ENCODE measurements at places on chromosomes 12 and 14.

DNA sequence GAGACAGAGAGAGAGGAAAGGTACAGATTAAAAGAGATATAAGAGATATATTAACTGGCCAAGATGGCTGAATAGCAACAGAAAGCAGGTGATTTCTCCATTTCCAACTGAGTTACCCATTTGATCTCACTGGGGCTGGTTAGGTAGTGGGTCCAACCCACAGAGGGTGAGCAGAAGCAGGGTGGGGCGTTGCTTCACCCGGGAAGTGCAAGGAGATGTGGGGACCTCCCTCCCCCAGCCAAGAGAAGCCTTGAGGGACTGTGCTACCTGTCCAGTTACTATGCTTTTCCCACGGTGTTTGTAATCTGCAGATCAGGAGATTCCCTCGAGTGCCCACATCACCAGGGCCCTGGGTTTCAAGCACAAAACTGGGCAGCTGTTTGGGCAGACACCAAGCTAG, 131.2 kb downstream of the AKAP6 start:
- DNase-seq, result no peak
- no peaks in the 10 kb centered on the region for H3K27me3 ChIP-seq
- H3K4me3 ChIP-seq, result no peak overlapping the region
- no peaks in the 10 kb centered on the region for H3K4me1 ChIP-seq
- no peak overlapping the region for H3K27ac ChIP-seq
- H3K36me3 ChIP-seq, result no peaks in the 10 kb centered on the region

GRCh38 chr14:86938320-86938719, 1054.7 kb downstream of the GALC start:
- no peak for DNase-seq
- no peak overlapping the region for H3K27ac ChIP-seq
- no peak overlapping the region for H3K4me3 ChIP-seq
- peaks cover 3% of the 10 kb centered on the region for H3K4me1 ChIP-seq
- H3K27me3 ChIP-seq, result no peaks in the 10 kb centered on the region

GRCh38 chr12:51395283-51396230, 4.4 kb upstream of the GALNT6 start:
- peaks cover 15% of the 10 kb centered on the region for H3K27me3 ChIP-seq
- H3K4me3 ChIP-seq, result no peak overlapping the region
- peak; percentile 79 for DNase-seq
- no peak overlapping the region for H3K27ac ChIP-seq
- H3K4me1 ChIP-seq, result peaks cover 5% of the 10 kb centered on the region

GRCh38 chr12:21934173-21934572, 7.1 kb downstream of the ABCC9 start:
- H3K36me3 ChIP-seq, result no peaks in the 10 kb centered on the region
- no peak for DNase-seq
- H3K4me1 ChIP-seq, result no peaks in the 10 kb centered on the region

DNA sequence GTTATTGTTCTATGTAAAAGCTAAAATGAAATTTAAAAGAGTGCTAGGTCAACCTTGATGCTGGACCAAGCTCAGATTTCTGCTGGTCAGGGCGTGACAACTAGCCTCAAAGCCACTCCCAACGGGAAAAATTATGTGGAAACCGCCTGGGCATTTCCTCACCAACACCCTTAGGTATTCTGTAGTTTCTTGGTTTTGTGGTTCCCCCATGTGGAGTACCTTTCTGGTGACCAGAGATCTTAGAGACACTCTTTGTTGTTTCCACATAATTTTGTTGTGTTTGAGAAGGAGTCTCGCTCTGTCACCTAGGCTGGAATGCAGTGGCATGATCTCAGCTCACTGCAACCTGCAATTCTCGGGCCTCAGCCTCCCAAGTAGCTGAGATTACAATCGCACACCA, 119.9 kb downstream of the DENND5B start:
- no peak overlapping the region for H3K4me3 ChIP-seq
- no peak for DNase-seq
- no peaks in the 10 kb centered on the region for H3K36me3 ChIP-seq
- H3K4me1 ChIP-seq, result no peaks in the 10 kb centered on the region
- H3K27me3 ChIP-seq, result no peaks in the 10 kb centered on the region

GRCh38 chr12:107459641-107460040, 226.0 kb upstream of the PWP1 start:
- no peaks in the 10 kb centered on the region for H3K4me1 ChIP-seq
- DNase-seq, result no peak
- no peak overlapping the region for H3K4me3 ChIP-seq
- H3K27me3 ChIP-seq, result no peaks in the 10 kb centered on the region
- no peaks in the 10 kb centered on the region for H3K36me3 ChIP-seq
- no peak overlapping the region for H3K27ac ChIP-seq

DNA sequence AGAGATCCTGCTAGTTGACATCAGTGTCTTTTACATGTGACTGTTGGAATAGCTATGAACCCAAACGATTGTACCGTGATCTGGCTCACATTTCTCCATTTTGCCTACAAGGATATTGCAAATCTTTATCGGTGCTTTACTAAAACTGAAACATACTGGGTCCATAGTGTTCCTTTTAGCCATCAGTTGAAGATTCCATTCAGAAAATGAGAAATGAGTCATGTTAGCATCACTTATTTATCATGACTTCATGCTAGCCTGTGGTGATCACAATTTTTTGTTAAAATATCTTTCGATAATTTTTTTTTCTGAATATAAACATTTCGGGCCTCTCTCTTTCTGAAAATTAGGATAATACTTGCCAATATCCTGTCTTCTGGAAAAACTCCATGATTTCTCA, 210.3 kb downstream of the EGLN3 start:
- H3K27ac ChIP-seq, result no peak overlapping the region
- no peak overlapping the region for H3K4me3 ChIP-seq
- no peaks in the 10 kb centered on the region for H3K27me3 ChIP-seq
- no peak for DNase-seq
- H3K36me3 ChIP-seq, result no peaks in the 10 kb centered on the region

DNA sequence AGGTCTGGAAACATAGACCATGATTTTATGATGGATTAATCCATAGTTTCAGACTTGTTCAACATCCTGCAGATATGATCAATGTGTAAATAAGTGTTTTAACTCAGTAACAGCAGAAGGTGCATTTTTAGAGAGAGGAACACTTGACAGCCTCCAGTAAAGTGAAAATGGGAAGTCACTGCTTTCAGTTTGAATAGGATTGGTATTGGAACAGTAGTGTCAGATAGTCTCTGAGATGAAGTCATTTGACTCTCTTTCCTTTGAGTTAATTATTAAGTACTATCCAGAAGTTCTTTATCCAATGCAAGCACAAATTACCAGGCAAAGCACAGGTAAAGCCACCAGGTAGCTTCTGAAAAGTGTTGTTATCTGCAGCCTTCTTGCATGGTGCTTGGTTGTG, 14.5 kb upstream of the NAV3 start:
- H3K27me3 ChIP-seq, result no peaks in the 10 kb centered on the region
- no peaks in the 10 kb centered on the region for H3K4me1 ChIP-seq
- no peak overlapping the region for H3K27ac ChIP-seq
- H3K36me3 ChIP-seq, result no peaks in the 10 kb centered on the region

GRCh38 chr12:115638733-115639647, 638.5 kb downstream of the MED13L start:
- H3K36me3 ChIP-seq, result no peaks in the 10 kb centered on the region
- H3K27me3 ChIP-seq, result no peaks in the 10 kb centered on the region
- DNase-seq, result peak; percentile 70
- H3K4me1 ChIP-seq, result no peaks in the 10 kb centered on the region

DNA sequence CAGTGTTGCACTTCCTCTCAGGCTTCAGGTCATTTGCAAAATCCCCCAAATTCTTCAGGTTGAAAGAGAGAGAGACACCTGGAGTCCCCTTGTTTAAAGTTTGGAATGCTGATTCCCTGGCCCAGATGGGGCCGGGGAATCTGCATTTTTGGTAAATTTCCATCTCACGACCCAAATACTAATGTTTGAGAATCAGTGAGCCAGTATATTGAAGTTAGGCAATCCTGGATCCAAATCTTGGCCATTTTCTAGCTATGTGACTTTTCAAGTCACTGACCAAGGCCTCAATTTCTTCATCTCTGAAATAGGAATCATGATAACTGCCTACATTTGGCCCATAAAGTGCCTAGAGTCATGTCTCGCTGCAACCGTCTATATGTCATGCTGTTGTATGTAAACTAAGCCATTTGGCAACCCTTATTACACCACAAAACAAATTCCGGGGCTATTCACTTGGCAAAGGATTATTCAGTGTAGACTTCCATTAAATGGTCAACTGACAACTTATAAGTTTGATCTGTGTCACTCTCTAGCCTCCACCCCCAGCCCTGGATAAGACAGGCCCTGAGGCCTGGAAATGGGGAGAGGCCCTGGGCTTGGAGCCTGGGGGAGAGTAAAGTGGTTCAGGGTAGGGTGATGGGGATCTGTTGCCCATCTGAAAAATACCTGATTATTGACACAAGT, 3.7 kb upstream of the ZFP36L1 start:
- H3K36me3 ChIP-seq, result no peaks in the 10 kb centered on the region
- H3K27me3 ChIP-seq, result no peaks in the 10 kb centered on the region
- DNase-seq, result peak; percentile 69
- H3K4me3 ChIP-seq, result peak overlapping the region; percentile 94
- peak overlapping the region; percentile 99 for H3K27ac ChIP-seq

GRCh38 chr12:13171921-13172859, 24.3 kb upstream of the EMP1 start:
- H3K4me3 ChIP-seq, result no peak overlapping the region
- peak; percentile 90 for DNase-seq
- no peaks in the 10 kb centered on the region for H3K36me3 ChIP-seq
- no peaks in the 10 kb centered on the region for H3K4me1 ChIP-seq

- DNase-seq, result peak; percentile 70
- peaks cover 2% of the 10 kb centered on the region for H3K4me1 ChIP-seq
- H3K36me3 ChIP-seq, result no peaks in the 10 kb centered on the region
- no peaks in the 10 kb centered on the region for H3K27me3 ChIP-seq
These were observed 400.9 kb downstream of the SNAPC1 start for GRCh38 chr14:62162998-62163589.

- no peaks in the 10 kb centered on the region for H3K4me1 ChIP-seq
- no peaks in the 10 kb centered on the region for H3K27me3 ChIP-seq
- H3K4me3 ChIP-seq, result no peak overlapping the region
- H3K27ac ChIP-seq, result no peak overlapping the region
- no peak for DNase-seq
These were observed 42.7 kb downstream of the GTF2A1 start for GRCh38 chr14:81178063-81178462.

GRCh38 chr12:3277306-3277943, 200.2 kb downstream of the TSPAN9 start:
- no peaks in the 10 kb centered on the region for H3K36me3 ChIP-seq
- DNase-seq, result no peak

All from endodermal cell (in vitro differentiated cells).